Fibroblast of skin of right quadriceps (primary cell): ENCODE measurements at places on chromosomes 5 and 9.

- no peak for DNase-seq
Observed at GRCh38 chr9:4042991-4043390, 256.9 kb downstream of the GLIS3 start.

DNA sequence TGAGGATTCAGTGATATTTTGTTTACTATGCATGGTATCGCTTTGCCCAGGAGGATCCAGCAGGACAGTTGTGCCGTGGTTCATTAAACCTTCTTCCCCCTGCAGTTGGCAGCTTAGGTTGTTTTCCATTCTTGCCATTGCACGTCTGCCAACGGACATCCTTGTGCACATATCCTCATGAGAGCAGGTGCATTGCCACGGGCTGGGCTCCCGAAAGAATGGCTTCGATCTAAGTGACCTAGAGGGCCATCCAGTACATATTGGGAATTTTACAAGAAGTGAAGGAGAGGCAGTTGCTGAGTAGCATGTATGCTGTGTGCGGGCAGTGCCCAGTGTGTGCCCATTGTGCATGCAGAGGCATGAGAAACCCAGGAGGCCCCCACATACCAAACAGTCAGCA lies 22.1 kb downstream of the HRH2 start:
- no peak for DNase-seq

DNA sequence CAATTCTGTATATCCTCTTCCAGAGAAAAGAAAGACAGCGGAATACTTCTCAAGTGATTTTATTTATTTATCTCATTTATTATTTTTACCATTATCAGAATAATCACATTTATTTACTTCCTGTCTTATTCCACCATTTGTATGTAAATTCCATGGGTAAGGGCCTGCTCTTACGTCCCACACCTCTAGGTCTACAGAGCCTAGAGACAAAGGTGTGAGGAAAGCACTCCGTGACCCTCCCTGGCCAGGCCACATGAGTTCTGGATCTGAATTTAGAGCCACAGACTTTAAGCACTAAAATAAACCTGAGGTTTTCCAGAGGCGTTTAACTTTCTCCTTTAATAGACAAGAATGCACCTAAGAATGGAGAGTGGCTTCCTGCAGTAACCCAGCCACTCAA lies 85.3 kb upstream of the CTSV start:
- no peak for DNase-seq

- no peak for DNase-seq
Observed at GRCh38 chr9:127159949-127160610, 37.6 kb upstream of the ANGPTL2 start.
